Left lung (tissue), 14 donors: ENCODE measurements at places on chromosomes 4 and X. TPM values are rescaled to one million over a fixed set of nuclear protein-coding genes. Genes with fewer than 3 reads are reported as not detected.

- no peak for DNase-seq
These were observed 358.6 kb downstream of the TEX13C start for GRCh38 chrX:125678258-125678657.

Gene TCEAL2
- 3.3 TPM for total RNA-seq

DNA sequence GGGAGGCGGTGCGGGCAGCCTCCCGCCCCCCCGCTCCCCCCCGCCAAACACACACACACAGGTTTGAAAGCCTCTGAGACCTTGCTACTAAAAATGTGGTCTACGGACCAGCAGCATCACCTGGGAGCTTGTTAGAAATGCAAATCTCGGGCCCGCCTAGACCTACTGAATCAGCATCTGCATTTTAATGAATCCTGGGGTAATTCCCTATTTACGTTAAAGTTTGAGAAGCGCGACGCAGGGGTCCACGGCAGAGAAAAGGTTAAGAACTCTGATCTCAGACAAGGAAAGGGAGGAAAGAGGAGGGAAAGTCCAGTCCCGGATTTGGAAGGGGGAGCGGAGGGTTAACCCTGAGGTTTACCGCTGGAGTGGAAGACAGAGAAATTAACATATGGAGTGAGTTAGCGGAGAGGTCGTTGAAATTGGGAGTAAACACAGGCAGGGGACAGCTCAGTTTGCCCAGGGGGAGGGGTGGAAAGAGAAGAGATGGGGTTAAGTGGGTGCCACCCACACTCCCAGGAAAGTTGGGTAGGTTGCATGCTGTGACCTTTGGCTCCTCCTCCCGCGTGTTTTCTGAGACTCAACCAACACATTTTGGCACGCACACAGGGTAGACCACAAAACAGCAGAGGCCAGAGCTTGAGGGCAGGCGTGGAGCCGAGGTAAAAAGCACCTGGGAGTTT lies 483.6 kb downstream of the BCOR start:
- DNase-seq, result no peak

DNA sequence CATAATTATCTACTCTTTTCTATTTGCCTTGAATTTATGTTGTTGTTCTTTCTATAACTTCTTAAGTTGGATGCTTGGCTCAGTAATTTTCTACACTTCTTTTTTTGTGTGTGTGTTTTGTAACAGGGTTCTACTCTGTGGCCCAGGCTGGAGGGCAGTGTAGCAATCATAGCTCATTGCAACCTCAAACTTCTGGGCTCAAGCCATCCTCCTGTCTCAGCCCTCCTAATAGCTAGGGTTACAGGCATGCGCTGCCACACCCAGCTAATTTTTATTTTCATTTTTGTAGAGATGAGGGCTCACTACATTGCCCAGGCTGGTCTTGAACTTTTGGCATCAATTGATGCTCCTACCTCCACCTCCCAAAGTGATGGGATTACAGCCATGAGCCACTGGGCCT lies 20.7 kb upstream of the UCHL1 start:
- DNase-seq, result no peak

- DNase-seq, result no peak
These were observed 3.3 kb downstream of the TMEM47 start for GRCh38 chrX:34653811-34654210.

GRCh38 chrX:129600981-129601424 lies 53.8 kb downstream of the APLN start:
- DNase-seq, result no peak

DNA sequence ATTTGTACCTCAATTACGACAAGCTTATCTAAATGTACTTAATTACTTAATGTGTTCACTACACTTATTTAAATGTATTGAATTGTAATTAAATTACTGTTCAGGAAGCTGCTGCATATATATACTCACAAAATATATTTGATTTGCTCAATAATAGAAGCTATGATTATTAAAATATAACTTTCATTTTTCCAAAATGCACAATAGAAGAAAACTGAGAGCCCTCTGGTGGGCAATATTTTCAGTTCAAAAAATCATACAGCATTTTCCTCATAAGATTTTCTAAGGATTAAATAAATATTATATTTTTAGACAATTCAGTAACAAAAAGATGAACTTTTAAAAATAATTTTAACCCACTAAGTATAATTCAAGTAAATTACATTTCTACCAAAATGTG lies 217.3 kb downstream of the DKK2 start:
- DNase-seq, result no peak
